ENCODE measurements at places on chromosomes 7 and 10. TPM values are rescaled to one million over a fixed set of nuclear protein-coding genes. Genes with fewer than 3 reads are reported as not detected.

The CALCR gene
- total RNA-seq = not detected

The STOX1 gene
- 0.79 TPM for total RNA-seq

The ELOVL3 gene
- total RNA-seq = not detected

The MRC1 gene
- 3.5 TPM for total RNA-seq

The CUZD1 gene
- total RNA-seq = 0.34 TPM

The XRCC2 gene
- 0.48 TPM for total RNA-seq

The TEX36 gene
- not detected for total RNA-seq

The PTPRZ1 gene
- total RNA-seq = not detected

DNA sequence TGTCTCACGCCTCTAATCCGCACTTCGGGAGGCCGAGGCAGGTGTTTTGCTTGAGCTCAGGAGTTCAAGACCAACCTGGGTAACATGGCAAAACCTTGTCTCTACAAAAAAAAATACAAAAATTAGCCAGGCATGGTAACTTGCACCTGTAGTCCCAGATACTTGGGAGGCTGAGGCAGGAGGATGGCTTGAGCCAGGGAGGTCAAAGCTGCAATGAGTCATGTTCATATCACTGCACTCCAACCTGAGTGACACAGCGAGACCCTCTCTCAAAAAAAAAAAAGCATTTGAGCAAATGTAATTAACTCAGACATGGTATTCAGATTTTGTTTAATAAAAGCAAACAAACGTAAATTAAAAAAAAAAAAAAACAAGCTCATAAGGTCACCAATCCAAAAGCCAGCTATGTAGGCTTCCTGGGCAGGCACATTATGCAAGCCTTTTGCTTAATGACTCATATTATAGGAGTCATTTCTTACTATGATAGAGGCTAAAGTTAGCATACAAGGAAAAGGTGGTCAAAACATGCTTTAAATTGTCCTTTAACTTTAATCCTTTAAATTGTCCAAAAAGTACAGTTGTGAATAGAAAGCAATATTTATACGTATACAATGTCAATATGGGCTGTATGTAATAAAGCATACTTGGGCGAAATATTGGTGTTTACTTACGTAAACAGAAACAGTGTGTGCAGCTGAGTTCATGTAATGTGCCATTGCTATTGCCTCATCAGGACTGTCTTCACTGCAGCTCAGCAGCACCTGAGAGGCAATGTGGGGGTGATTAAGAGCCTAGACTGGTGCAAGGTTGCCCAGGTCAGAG lies 13.0 kb downstream of the AKR1D1 start:
- DNase-seq = no peak

DNA sequence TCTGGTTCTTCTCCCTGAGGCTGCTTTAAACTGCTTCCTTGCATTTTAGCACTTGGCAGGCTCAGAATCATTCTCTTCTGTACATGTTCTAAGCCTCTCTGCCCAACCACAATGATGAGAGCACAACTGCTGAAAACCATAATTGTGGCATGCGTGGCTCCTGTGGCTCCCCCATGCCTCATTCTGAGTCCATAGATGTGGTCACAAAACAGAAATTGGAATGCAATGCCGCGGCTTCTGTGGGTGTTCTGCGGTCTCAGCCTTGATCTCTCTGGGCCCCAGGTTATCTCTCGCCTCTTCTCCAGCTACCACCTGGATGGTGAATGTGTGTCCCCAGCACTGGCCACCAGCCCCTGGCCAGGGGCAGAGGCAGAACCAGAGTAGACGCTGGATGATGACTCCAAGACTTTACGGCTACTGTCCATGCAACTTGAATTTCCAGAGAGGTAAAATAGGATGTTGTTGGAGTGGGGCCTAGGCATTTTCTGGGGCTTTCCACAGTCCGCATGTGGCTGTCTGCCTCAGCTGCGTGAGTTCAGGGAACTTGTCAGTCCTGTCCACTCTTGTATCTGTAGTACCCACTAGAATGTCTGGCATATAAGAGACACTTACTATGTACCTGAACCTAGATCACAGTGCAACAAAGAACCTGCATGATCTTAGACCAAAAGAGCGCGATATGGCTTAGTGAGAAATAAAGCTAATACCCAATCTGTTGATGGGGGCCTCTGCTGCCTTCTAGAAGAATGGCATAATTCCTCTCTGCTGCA lies 52.4 kb upstream of the ADRB1 start:
- no peak for DNase-seq

DNA sequence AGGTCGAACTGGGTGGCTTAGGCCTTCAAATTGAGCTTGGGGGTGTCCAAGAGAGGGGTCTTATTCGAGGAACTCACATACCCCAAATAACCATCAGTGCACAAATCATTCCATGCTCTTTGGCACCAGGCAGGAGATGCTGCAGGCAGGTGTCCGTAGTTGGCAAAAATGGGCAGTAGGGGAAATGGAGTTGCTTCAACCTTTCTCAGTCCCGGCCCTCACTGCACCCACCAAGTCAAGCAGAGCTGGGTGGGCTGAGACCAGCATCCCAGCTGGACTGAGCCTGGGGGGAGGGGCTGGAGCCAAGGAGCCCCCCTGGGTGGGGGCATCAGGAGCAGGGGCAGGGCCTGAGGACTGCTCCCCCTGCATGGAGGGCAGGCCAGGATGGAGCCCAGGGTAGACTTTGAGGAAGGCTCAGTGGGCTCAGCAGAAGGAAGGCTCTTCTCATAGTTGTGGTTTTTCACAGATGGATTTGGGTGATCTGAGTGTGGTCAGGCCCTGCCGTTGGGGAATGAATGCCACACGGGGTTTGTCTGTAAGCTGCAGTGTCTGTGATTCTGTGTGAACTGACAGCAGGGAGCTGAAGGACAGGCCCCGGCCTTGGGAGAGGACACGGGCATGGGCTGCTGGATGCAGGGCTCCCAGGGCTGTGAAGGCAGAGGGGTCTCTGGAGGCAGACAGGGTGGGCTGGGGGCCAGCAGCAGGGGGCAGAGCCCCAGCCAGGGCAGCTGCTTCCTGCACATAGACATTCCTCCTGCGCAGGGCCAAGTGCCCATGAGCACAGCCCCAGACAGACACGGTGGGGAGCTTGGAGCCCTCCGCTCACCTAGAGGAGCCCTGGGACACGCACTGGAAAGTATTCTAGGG lies 144.5 kb downstream of the ADCY1 start:
- DNase-seq = no peak

DNA sequence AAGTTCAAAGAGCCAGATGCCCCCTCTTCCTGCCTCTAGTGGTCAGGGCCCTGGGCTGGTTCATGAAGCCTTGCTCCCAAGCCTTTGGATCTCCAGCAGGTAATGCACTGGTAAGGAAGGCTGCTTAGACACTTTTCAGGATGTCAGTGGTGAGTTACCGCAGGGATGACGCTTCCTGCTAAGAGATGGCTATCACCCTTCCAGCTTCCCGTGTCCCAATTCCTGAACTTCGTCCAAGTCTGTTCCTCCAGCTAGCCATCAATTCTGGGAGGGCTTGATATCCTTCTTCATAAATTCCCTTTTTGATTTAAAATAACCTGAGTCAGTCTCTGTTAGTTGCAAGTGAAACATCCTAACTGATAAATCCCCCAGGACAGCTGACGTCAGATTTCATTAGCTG lies 221.2 kb downstream of the PLXNA4 start:
- DNase-seq = no peak

GRCh38 chr7:138023618-138024342 lies 21.9 kb upstream of the CREB3L2 start:
- no peak for DNase-seq

GRCh38 chr10:128245026-128245425 lies 118.8 kb upstream of the MKI67 start:
- no peak for DNase-seq

DNA sequence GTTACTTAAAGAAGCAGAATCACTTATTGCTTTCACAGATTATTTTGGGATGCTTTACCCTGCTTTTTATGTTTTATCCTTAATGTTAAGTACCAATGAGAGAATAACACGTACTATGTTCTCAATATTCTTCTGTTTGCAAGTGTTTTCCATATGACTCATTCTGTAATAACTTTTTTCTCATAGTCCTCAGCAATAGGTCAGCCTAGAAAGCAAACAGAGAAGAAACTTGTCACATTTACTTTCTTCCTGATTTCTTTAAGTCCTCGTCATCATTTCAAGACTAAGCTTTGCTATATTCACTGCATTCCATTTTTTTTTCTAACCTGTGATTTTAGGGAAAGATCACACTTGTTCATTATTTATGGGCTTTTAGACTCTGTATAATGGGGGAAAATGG lies 6.8 kb upstream of the AGR2 start:
- DNase-seq = no peak

GRCh38 chr7:157674715-157675426 lies 338.1 kb downstream of the DNAJB6 start:
- no peak for DNase-seq

DNA sequence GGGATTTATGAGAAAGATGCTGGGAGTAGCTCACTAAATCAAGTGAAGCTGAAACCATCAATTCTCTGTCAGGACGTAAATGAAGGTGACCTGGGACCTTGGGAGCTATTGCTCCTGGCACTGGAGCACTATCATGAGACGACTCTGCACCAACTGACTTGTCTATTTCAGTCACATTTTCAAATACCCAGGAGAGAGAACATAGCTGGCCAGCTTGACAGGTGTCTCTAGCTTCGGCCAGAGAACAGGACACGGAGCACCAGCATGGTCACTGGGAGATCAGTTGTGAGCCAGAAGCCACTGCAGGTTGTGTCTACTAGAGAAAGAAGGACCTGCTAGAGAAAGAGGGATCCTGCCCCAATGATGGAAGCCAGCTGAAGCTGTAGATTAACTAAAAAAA lies 17.4 kb upstream of the ATOH7 start:
- no peak for DNase-seq

GRCh38 chr10:6274040-6274439 lies 71.3 kb downstream of the PFKFB3 start:
- no peak for DNase-seq

GRCh38 chr10:33334805-33335550 lies 511 bp upstream of the NRP1 start:
- peak; percentile 21 for DNase-seq

GRCh38 chr7:133561396-133561795 lies 308.5 kb downstream of the EXOC4 start:
- no peak for DNase-seq

- DNase-seq = no peak
Observed at GRCh38 chr10:23829556-23829955, 379.4 kb upstream of the KIAA1217 start.

GRCh38 chr7:103569621-103570305 lies 123.8 kb upstream of the SLC26A5 start:
- DNase-seq = no peak

GRCh38 chr10:101558204-101558603 lies 29.9 kb downstream of the POLL start:
- DNase-seq = no peak

GRCh38 chr10:16545116-16545736 lies 23.5 kb upstream of the C1QL3 start:
- no peak for DNase-seq

DNA sequence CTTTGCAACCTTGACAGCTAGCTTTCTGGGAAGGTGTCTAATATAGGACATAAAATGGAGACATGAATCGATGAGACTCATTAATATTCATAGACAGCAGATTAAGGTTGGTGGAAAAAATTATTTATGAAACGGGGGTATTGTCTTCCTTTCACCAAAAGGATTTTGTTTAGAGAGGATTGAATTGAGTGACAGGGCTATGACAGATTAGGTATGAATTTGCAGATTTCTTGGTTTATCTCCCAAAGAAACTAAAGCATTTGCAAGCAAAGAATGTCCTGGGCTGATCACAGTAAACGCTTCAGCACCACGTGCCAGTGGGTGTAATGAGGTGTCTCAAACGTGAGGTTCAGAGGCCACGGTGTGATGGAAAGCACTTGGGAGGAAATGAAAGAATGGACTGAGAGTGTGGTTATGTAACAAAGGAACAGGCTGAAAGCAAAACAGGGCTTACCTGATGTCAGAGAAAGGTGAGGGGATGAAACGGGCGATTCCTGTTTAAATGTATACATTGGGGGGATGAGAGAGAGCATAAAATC lies 329.2 kb upstream of the NPVF start:
- no peak for DNase-seq

DNA sequence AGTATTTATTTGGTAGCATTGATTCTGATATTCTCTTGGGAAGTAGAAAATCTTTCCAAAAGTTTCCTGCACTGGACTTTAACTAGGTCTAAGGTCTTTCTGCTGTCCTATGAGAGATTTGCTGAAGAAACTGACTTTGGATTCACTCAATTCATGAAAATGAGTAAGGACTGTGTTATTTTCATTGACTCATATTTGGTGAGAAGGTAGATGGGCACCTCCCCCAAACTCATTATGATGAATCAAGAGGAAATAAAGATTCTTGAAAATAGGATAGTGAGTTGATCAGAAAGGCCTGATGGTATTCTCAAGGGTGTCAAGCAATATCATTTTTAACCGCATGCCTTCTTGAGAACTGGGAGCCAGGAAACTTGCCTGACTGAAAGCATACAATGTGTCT lies 110.3 kb downstream of the RNF133 start:
- no peak for DNase-seq

DNA sequence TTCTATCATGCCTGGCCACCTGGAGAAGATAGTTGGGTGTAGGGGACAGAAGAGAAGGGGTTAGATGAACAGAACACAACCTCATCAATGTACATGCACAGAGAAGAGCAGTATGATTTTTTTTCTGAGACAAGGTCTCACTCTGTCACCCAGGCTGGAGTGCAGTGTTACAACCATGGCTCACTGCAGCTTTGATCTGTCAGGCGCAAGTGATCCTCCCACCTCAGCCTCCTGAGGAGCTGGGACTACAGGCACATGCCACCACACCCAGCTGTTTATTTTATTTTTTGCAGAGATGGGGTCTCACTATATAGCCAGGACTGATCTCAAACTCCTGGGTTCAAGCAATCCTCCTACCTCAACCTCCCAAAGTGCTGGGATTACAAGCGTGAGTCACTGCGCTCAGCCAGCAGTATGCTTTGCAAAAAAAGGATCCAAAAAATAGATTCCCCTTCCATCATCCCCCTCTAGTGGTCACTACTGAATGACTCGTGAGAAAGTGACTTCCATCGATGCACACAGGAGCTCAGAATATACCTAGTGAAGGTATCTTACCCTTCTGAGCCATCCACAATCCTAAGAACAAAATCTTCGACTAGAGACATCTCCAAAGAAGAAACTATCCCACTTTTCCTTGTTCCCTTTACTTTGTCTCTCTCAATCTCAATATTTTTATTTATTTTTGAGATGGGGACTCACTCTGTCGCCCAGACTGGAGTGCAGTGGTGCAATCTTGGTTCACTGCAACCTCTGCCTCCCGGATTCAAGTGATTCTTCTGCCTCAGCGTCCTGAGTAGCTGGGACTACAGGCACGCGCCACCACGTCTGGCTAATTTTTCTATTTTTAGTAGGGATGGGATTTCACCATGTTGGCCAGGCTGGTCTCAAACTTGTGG lies 21.0 kb downstream of the ZCWPW1 start:
- DNase-seq = peak; percentile 58
